ENCODE measurements at places on chromosomes 12 and 14.

GRCh38 chr12:88145567-88146505 lies 3.7 kb downstream of the TMTC3 start:
- DNase-seq, result no peak

DNA sequence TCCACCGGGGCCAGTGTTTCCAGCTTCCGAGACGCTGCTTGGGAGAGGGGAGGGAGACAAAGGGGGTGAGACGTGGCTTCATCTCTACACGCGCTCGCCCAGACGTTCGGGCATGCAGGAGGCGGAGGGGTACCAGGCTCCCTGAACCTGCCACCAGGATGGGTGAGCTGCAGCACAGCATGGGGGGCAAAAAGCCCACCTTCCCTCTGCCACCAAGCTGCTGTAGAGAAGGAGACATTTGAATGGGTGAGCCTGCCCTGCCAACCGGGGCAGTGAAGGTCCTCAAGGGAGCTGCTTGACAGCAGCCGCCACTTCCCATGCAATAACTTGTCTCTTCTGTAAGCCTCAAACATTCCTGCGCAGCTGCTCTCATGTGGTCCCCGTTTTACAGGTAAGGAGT lies 78.4 kb upstream of the DICER1 start:
- DNase-seq, result no peak

GRCh38 chr12:102955926-102956737 lies 1.3 kb upstream of the ASCL1 start:
- no peak for DNase-seq

GRCh38 chr14:42869681-42870080 lies 1263.0 kb downstream of the LRFN5 start:
- no peak for DNase-seq

DNA sequence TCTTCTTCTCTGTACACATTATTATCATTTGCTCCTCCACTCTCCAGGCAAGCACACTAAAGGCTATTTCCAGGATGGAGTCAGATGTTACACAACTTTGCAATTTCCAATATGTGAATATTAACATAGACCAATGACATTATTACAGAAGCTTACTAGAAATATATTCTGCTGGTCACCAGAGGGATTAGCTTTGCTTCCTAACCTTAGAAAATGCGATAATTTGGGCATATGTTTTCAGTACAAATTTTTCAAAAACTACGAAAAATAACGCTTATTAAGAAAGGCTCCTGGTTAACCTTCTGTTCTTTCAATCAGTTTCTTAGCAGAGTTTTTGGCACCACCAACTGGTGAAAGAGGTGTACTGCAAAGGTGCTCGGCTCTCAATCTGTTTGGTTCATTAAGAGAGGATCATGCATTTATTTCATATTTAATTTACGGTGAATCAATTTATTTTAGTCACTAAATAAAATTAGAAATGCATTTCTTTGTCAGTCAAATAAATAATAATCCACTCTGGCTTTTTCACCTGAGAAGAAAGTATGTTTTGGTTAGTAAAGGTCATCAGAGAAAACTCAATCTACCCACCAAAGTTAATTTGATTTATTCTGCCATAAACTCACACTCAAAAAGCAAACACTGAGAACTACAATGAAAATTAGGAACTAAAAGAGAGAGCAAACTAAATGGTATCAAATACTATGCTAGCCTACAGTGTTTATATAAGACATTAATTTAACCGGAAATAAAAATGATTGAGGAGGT lies 39.2 kb downstream of the EFCAB11 start:
- DNase-seq, result no peak

DNA sequence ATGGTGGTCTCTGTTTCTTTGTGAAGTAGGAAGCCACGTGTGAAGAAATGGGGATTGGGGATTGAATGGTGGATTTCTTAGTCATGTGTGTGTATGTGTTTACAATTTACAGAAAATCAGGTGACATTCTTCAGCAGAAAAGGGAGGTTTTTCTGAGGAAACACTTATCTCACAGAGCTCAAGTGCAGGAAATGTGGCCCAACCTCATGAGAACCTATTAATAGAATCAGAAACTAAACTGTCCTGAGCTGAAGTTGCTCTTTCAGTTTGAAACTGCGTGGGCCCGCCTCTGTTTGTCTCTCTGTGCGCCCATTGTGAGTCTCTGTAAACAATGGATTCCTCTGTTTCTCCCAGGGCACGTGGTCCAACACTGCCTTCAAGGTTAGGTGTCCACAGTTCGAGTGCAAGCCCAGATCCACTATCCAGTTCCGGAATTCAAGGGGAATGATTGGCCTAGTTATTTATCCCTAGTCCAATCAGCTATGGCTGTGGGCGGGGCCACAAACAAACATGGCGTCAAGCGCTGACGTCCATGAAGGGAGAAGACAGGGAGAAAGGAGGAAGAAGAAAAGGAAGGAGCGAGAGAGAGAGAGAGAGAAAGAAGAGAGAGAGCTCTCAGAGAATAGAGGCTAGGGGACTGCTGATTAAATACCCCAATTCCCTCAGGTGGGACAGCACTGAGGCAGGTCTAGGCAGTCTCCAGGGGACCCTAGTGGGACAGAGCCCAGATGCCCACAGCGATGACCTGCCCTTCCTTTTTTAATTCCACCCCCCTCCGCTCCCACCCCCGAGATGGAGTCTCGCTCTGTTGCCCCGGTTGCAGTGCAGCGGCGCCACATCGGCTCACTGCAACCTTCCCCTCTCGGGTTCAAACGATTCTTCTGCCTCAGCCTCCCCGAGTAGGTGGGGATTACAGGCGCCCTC lies 31.4 kb upstream of the C12orf76 start:
- DNase-seq, result no peak

GRCh38 chr14:33943096-33943883 lies 7.6 kb downstream of the EGLN3 start:
- DNase-seq, result no peak

DNA sequence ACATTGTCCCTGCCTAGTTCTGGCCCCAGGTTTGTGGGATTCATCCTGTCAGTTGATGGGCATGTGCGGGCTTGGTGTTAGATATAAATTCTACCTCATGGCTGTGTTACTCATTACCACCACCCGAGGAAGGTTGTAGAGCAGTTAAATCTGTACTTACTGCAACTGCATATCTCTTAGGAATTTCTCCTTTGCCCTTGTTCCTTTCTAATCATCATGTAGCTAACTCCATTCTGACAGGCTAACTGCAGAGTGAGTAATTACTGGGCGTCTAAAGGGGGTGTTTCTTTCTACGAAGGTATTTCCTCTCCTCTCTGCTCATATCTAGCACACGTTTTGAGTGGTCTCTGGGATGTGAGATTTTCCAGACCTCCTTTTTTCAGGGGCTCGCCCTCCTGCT lies 1076.7 kb downstream of the TMTC2 start:
- DNase-seq, result no peak

DNA sequence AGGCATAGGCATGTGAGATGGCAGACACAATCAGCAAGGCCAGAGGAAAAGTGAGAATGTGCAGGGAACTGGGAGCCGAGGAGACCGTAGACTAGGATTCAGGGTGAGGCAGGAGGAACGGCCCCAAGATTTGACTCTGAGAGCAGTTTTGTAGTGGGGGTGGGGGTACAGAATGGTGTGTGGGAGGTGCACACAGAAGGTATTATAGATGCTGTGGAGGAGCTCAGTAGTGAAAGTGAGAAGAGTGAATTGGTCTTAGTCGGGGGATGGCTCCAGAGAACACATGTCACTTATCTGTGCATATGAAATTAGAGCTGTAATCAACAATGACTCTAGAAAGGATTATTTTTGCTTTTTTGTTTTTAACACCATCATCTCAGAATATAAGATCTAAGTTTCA lies 11.9 kb downstream of the ZNF664 start:
- DNase-seq, result no peak

DNA sequence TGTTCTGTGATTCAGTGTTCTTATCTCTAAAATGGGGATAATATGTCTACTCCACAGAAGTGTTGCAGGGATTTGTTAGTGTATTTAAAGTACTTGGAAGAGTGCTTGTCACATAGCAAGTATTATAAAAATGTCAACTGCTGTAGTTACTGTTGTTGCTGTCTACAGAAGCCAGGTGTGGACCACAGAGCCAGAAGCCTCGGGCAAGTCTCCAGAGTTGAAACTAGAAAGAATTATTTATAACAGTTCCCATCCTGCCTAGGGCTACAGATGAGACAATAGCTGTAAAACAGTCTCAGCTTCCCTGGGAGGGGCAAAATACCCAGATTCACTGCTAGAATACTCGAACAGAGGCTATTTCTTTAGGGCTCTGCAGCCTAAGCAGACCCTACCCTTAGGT lies 55.4 kb upstream of the FUT8 start:
- no peak for DNase-seq

DNA sequence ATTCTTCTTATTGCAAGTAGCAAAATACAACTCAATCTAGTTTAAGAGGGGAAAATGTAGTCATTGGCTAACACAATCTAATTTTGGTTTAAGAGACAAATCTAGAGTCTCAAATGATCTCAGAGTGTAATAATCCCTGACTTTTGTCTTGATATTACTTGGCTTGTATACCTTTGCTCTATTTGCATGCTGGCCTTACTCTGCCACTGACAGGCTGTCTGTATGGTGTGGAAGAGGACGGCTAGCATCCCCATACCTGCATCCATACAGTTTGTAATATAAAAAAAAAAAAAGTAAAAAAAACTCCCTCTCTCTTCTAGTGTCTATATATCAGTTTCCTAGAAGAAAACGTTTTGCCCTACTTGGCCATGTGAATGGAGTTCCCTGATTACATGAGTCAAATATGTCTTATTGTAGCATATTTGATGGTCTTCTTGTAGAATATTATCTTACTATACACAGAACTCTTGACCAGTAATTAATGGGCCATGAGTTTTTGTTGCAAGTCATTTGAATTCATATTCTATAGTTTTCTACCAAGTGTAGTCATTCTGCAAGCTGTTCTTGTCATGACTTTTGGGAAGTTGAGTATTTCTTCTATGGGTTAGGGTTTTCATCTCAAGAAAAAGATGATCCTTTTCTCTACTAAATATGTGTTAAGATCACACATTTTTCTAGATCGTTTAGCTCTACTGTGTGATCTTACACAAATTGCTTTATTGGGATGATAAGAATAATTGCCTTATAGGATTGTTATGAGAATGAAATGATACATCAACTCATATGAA lies 8.2 kb downstream of the HIF1A start:
- DNase-seq, result no peak

DNA sequence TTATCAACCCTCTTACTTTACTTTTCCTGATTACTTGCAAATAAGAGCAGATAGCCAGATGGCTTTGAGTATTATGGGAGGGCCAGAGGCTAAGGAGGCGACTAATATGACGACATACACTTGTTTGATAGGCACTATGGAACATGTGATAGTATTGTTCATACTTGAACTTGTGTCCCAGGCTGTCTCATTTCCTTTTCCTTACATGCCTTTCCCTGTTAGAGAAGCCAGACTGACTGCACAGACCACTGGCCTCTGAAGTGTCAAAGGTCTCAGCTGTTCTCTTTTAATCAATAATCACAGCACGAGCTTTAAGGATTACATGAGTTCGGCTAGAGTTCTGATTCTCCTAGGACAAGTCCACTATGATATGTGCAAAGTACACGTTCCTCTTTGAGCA lies 326.0 kb downstream of the PRKD1 start:
- DNase-seq, result no peak

DNA sequence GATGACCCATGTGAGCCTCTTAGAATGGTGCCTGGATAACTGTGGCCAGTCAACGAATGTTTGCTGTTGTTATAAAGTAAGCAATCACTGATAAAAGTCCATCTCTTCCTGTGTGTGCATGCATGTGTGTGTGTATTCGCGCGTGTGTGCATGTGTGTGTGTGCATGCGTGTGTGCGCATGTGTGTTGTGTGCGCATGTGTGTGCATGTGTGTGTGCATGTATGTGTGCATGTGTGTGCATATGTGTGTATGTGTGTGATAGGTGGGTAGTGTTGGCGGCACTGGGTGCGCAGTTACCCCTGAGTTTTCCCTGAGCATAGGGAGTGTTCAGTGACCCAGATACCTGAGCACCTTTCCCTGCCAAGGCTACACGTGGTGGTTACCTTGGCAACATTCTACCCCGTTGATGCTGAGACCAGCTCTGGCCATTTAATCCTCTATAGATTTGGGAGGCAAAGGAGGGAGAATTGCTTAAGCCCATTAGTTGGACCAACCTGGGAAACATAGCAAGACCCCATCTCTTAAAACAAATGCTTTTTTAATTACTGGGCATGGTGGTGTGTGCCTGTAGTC lies 137.8 kb downstream of the SLC15A4 start:
- no peak for DNase-seq

DNA sequence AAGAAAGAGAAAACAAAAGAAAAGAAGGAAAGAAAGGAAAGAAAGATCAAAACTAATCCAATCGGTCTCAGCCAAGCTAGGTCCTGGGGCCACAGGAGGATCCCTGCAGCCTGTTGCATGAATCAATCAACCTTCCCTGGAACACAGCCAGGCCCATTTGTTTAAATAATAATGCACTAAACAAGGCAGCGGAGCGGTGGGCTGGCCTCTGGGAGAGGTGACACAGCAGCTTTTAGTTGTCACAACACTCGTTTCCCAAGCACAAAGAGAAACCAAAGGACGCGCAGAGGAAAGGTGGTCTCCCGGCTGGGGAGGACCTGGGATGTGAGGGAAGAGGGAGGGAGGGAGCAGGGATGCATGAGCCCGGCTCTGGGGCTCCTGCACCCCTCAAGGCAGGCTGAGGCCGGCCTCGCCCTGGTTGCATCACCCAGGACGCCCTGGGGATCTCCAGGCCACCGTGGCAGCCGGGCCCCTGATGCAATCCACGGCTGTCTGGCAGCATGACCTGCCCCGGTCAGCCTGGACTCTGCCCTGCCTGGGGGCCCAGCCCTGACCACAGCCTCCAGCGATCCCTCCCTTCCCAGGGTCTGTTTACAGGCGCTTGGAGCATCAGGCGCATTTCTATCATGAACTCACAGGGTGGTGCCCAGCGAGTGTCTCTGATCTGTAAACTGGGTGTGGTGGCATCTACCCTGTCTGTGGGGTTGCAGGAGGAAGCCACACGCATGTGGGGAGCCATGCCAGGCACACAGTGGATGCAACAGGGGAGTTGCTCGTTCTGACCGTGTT lies 32.5 kb downstream of the MMP17 start:
- DNase-seq, result no peak

GRCh38 chr14:92603309-92604242 lies 90.0 kb downstream of the RIN3 start:
- no peak for DNase-seq

- no peak for DNase-seq
Observed at GRCh38 chr12:111444314-111444924, 38.7 kb downstream of the SH2B3 start.

DNA sequence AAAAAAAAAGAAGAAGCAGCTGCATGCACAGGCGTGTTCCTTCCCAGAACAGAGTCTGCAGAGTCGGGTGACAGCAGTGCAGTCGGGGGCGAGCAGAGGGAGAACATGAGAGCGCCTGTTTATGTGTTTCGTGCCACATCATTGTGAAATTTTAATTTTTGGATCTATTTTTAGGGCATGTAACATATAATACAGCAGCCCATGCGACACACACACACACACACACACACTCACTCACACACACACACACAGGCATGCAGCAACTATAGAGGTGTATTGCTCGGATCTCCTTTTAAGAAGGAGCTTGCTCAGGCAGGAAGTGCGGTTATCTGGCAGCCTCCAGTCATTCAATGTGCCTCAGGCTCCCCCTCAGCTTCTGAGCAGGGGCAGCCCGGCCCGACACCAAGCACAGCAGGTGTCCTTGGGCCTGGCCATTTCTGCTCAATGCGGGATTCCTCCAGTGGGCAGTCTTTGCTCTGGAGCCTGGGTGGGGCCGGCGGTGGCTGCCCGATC lies 71.8 kb downstream of the ZNF664 start:
- no peak for DNase-seq

- no peak for DNase-seq
Observed at GRCh38 chr12:124504273-124505000, 63.0 kb downstream of the NCOR2 start.

- DNase-seq, result no peak
Observed at GRCh38 chr12:49983892-49984291, 11.1 kb downstream of the AQP6 start.
